ENCODE measurements at places on chromosomes 2 and 18.

DNA sequence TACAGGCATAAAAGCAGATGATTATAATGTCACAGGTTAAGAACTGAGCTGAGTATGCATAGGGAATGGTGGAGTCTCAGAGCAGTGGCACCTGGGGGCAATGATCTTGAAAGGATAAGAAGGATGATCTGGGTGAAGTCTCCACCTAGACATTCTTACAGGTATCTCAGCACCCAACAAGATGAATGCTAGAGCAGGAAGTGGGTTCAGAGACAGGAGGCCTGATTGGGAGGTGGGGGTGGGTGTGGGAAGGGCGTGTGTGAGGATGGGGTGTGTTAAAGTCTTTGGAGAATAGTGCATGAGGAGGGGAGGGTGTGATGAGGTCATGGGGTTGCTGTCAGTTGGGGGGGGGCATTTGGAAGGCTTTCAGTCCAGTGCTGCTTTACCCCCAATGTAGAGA, 78.8 kb upstream of the UPP2 start:
- DNase-seq, result no peak

DNA sequence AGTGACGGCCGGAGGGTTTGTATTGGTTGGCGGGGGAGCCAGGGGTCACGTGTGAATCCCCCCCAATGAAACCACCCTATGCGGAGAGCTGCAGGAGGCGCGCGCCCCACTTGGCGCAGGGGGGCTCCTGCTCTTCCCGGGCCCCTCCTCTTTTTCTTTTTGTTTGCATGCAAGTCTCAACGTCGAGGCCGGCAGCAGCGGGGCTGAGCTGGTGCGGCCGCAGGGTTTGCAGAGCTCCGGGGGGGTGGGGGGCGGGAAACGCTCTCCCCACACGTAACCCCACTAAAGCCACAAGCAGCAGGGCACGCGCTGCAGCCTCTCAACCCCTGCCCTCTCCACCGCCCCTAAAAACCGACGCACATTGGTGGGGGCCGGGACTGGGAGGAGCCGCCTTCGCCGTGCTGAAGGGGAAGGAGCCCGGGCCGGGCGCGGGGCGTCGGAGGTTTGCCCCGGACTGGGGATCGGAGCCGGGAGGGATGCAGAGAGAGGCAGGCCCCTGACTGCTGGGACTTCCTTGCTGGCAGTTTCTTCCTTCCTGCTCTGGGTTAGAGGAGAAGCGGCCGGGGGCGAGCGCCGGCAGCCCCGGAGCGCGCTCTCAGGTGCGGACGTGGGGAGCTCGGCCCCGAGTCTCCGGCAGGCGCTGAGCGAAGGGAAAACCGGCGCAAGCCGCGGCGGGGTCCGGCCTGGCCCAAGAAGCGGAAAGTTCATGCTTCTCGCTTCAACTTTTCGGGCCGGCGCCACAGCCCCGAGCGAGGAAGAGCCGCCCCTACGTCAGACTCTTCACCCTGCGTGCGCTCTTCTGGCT, 864 bp downstream of the LBH start:
- DNase-seq, result peak; percentile 71

DNA sequence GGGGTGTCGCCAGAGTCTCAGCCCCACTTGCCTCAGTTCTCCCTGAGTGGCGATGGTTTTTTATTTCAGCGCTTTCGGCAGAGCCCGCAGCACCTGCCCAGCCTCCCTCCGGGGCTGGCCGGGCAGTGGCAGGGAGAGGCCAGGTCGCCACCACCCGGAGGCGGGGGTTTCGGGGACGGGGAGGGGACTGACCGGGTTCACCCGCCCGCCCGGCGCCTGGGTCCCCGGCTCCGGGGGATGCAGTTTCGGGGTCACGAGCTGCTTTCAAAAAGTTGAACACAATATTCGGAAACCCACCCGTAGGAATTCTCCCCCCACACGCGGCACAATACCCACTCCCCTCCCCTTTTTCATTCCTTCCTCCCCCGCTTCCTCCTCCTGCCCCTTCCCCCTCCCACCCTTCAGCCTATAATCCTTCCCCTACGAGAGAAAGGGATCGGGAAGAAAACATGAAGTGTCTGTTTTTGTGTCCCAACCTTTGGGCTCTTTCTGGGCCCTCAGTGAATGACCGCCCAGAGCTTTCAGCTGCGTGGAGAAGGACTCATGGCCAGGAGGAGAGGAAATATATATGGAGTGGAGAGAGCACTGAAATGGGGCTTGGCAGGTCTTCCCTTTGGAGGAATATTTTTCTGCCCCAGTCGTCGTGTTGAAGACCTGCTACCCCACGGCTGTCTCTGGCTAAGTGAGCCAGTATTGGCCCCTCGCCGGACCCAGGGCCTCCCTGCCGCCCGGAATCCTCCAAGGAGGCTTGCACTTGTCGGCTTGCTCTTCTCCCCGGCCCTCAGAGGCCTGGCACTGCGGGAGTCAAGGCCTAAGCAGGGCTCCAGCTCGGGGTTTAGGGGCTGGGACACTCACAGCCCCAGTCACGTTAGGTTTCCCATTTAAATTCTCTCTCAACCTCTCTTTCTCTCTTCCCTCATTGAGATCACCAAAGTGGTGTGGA, 2.1 kb upstream of the SIX3 start:
- no peak for DNase-seq

- DNase-seq, result no peak
Measured at GRCh38 chr2:225742487-225742886, 343.0 kb downstream of the NYAP2 start.

DNA sequence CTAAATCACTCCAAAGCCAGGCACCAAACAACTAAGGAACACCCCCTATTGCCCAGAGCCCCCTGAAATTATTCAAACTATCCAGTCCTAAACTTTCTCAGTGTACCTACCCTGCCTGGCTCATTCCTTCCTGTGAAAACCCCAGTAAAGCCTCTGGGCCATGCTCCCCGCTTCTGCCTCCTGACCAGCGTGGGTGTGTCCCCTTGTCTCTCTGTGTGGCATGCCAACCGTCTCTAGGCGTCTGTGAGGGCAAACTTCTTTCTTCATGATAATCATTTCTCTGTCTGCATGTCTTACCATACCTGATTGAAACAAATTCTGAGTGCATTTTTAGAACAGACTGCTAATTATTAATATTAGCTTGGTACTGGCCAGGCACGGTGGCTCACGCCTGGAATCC, 109.0 kb upstream of the MSH2 start:
- no peak for DNase-seq

DNA sequence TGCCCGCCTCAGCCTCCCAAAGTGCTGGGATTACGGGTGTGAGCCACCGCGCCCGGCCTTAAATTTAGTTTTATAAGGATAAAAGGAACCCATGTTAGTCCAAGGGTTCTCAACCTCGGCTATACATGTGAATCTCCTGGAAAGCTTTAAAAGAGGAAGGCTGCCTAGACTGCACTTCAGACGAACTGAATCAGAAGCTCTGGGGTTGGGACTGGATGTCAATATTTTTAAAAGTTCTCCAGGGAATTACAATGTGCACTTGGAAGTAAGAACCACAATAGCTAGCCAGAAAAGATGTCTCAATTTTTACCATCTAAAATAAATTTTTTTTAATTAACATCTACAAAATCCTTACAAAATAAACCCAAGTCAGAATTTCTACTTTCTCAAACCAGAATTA, 10.1 kb downstream of the LMAN2L start:
- DNase-seq, result no peak

GRCh38 chr2:101942851-101943250, 48.9 kb upstream of the IL1R2 start:
- no peak for DNase-seq

- DNase-seq, result no peak
Measured at GRCh38 chr2:37851428-37851827, 73.7 kb upstream of the RMDN2 start.

GRCh38 chr2:309954-310510, 22.1 kb upstream of the ALKAL2 start:
- no peak for DNase-seq

- no peak for DNase-seq
Measured at GRCh38 chr2:53424902-53425301, 342.7 kb upstream of the CHAC2 start.

- no peak for DNase-seq
Measured at GRCh38 chr18:44080054-44080453, 600.6 kb upstream of the SETBP1 start.

- DNase-seq, result no peak
Measured at GRCh38 chr2:167294776-167295140, 406.5 kb downstream of the XIRP2 start.

- DNase-seq, result no peak
Measured at GRCh38 chr2:84212611-84213314, 246.3 kb downstream of the SUCLG1 start.

DNA sequence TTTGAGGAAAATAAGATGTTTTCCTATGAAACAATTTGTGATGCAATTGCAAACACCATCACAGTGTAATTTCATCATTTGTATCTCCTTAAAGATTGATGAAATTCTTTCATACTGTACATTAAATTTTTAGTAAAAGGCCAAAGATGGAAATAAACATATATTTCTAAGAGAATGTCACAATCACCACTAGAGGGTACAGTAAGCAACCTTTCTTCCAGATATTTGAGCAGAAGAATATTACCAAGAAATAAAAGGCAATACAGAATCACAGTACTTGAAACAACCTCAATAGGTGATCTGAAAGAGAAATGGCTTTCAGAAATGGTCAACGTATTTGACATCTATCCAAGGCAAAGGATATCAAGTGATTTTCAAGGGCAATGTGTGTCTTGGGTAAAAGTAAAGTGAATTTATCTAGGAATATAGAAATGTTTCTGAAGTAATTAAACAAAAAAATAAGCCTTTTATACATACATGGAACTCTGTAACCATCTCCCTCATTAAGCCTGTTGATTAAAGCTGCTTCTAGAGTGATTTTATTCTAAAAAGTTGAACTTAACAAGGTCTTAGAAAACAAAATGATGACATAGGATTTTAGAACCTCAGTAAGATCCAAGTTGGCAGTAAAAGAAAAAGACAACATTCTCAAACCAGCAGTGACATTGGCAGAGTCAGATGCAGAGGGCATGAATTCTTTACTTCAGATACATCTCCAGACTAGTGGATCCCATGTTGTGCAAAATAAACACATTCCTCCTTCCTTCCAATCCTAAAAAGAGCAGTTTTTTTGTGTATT, 90.3 kb upstream of the SESTD1 start:
- DNase-seq, result no peak

GRCh38 chr2:177164131-177164530, 48.5 kb upstream of the HNRNPA3 start:
- no peak for DNase-seq

DNA sequence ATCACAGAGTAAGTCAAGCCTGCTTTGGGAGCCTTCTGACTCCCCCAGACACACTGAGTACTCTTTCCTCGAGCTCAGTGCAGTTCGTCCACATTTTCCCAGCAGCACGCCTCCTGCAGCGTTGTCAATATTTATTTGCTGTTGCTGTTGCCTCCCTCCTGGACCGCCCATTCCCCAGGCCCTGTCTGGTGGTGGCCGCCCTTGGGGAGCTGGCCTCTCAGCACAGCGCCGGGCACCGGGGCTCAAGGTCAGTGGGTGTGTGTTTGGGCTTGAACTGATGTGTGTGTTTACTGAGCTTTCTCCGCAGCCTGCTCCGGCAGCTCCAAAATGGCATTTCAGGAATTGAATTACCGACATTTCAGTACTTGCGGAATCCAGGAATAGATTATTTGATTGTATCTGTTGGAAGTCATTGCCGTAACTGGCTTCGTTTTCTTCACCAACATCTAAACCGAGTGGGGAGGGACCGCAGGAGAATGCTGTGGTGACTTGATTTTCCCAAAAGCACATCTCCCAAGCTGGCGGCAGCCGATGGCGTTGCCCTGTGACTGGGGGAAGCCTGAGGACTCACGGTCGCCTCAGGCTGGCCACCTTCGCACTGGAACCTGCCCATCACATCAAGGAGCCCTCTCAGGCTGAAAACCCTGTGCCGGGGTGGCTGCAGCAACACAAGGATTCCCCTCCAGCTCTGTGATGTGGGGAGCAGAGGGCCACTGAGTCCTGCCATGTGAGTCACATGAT, 66.0 kb downstream of the HPCAL1 start:
- DNase-seq, result no peak

- no peak for DNase-seq
Measured at GRCh38 chr2:233428008-233428407, 73.7 kb downstream of the DGKD start.

- no peak for DNase-seq
Measured at GRCh38 chr18:34867520-34867919, 157.4 kb downstream of the DTNA start.

DNA sequence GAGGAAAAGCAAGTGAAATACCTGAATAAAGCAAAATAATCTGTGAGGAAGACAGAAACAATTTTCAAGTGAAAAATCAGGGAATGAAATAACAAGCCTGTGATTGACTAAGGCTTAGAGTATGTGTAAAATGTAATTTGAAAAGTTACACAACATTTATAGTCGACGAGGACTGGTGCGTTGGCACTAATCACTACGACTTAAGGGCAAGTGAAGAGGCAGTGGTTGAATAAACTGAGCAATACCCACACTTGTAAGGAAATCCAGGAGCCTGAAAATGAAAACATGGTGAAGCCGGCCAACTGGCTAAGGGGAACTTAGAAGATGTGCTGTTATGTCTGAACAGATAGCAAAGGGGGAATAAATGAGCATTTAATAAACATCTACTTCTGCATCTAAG, 13.4 kb downstream of the DOK1 start:
- DNase-seq, result no peak

- DNase-seq, result no peak
Measured at GRCh38 chr2:191686066-191686465, 8.1 kb downstream of the NABP1 start.

GRCh38 chr2:165810418-165810817, 16.4 kb upstream of the GALNT3 start:
- no peak for DNase-seq

DNA sequence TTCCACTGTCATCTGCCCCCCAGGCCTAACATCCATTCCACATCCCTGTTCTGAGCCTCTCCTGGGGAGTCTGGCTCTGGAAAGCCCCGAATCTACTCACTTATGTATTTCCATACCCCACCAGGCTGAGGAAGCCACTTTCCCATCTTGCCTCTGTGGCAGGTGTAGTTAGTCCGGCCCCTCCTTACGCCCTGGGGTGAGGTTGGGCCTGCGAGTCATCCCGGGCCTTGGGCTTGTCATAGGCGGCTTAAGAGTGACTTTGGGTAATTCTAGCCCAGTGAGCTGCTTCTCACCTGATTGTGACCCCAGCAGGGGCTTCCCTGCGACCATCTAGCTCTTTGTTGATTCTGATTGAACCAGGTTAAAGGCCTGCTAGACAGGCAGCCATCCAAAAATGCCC, 21.1 kb downstream of the PCARE start:
- no peak for DNase-seq

- DNase-seq, result no peak
Measured at GRCh38 chr18:63539904-63540510, 2.2 kb upstream of the SERPINB12 start.

- no peak for DNase-seq
Measured at GRCh38 chr2:54209379-54209778, 46.6 kb downstream of the TSPYL6 start.
